ENCODE measurements at places on chromosomes 12 and 14. TPM values are rescaled to one million over a fixed set of nuclear protein-coding genes. Genes with fewer than 3 reads are reported as not detected.

The STAB2 gene
- total RNA-seq, result under 0.01 TPM

The TMED10 gene
- 224 TPM for total RNA-seq

The NEUROD4 gene
- total RNA-seq, result not detected

The ADCY4 gene
- total RNA-seq, result 15.5 TPM

The TESPA1 gene
- total RNA-seq, result not detected

The DPPA3 gene
- not detected for total RNA-seq

The SYNE3 gene
- 5.9 TPM for total RNA-seq

The SLC25A47 gene
- under 0.01 TPM for total RNA-seq

The ANO4 gene
- 0.38 TPM for total RNA-seq

The SLIRP gene
- 114 TPM for total RNA-seq

The CD163L1 gene
- total RNA-seq, result 3.3 TPM

The LALBA gene
- total RNA-seq, result not detected

The RTL1 gene
- total RNA-seq, result not detected

The GUCY2C gene
- total RNA-seq, result not detected

The SERPINA5 gene
- under 0.01 TPM for total RNA-seq

The PIK3C2G gene
- total RNA-seq, result not detected

The TCP11L2 gene
- total RNA-seq, result 45.4 TPM

The ASCL1 gene
- total RNA-seq, result not detected

The AMDHD1 gene
- under 0.01 TPM for total RNA-seq

The KRT6A gene
- total RNA-seq, result 1.4 TPM

The LRRK2 gene
- 5.9 TPM for total RNA-seq

The MAP3K9 gene
- under 0.01 TPM for total RNA-seq

The LRTM2 gene
- total RNA-seq, result not detected

The PPP4R4 gene
- total RNA-seq, result 2.5 TPM

The CATSPERB gene
- total RNA-seq, result not detected

The TAS2R14 gene
- 3.7 TPM for total RNA-seq

The LGR5 gene
- total RNA-seq, result 1.7 TPM

The OVCH1 gene
- total RNA-seq, result under 0.01 TPM

The C12orf60 gene
- 1.5 TPM for total RNA-seq

The HCAR3 gene
- not detected for total RNA-seq

The PTCSC3 gene
- not detected for total RNA-seq

The DPF3 gene
- 6.1 TPM for total RNA-seq

The RNF212B gene
- not detected for total RNA-seq

The PTHLH gene
- total RNA-seq, result 10.2 TPM

The PARPBP gene
- total RNA-seq, result 5.6 TPM

The SDR39U1 gene
- total RNA-seq, result 10.4 TPM

The SLC25A21 gene
- total RNA-seq, result under 0.01 TPM

The SMIM41 gene
- not detected for total RNA-seq
